Uterus (tissue), 4 donors: ENCODE measurements at places on chromosomes 5 and 9. TPM values are rescaled to one million over a fixed set of nuclear protein-coding genes. Genes with fewer than 3 reads are reported as not detected.

GRCh38 chr5:88556406-88556805 is 287.8 kb upstream of the TMEM161B start:
- H3K4me1 ChIP-seq: no peaks in the 10 kb centered on the region
- no peak overlapping the region for H3K4me3 ChIP-seq
- no peak overlapping the region for H3K27ac ChIP-seq
- H3K27me3 ChIP-seq: no peaks in the 10 kb centered on the region
- H3K36me3 ChIP-seq: no peaks in the 10 kb centered on the region

GRCh38 chr5:3786891-3787430 is 191.3 kb downstream of the IRX1 start:
- no peaks in the 10 kb centered on the region for H3K4me1 ChIP-seq
- H3K36me3 ChIP-seq: no peaks in the 10 kb centered on the region
- DNase-seq: no peak
- no peaks in the 10 kb centered on the region for H3K27me3 ChIP-seq

GRCh38 chr5:52861368-52861767 is 73.7 kb downstream of the ITGA1 start:
- no peaks in the 10 kb centered on the region for H3K27me3 ChIP-seq
- no peaks in the 10 kb centered on the region for H3K4me1 ChIP-seq
- no peak overlapping the region for H3K4me3 ChIP-seq
- H3K27ac ChIP-seq: no peak overlapping the region
- H3K36me3 ChIP-seq: no peaks in the 10 kb centered on the region
- DNase-seq: no peak

GRCh38 chr5:73499187-73499586 is 945 bp downstream of the BTF3 start:
- H3K36me3 ChIP-seq: no peaks in the 10 kb centered on the region
- H3K4me1 ChIP-seq: no peaks in the 10 kb centered on the region
- H3K4me3 ChIP-seq: peak overlapping the region; percentile 82
- DNase-seq: no peak
- peak overlapping the region; percentile 91 for H3K27ac ChIP-seq
- no peaks in the 10 kb centered on the region for H3K27me3 ChIP-seq

- H3K27ac ChIP-seq: peak overlapping the region; percentile 86
- no peaks in the 10 kb centered on the region for H3K27me3 ChIP-seq
- peaks cover 54% of the 10 kb centered on the region for H3K4me1 ChIP-seq
- H3K36me3 ChIP-seq: no peaks in the 10 kb centered on the region
- no peak overlapping the region for H3K4me3 ChIP-seq
These were observed 24.4 kb upstream of the SYNPO start for GRCh38 chr5:150616024-150616470.

- no peaks in the 10 kb centered on the region for H3K36me3 ChIP-seq
- DNase-seq: no peak
- H3K4me3 ChIP-seq: no peak overlapping the region
- no peaks in the 10 kb centered on the region for H3K27me3 ChIP-seq
- H3K27ac ChIP-seq: no peak overlapping the region
These were observed 50.3 kb downstream of the OTP start for GRCh38 chr5:77588175-77588574.

- H3K27ac ChIP-seq: peak overlapping the region; percentile 76
- no peaks in the 10 kb centered on the region for H3K27me3 ChIP-seq
- no peaks in the 10 kb centered on the region for H3K4me1 ChIP-seq
- peak; percentile 75 for DNase-seq
These were observed 30.4 kb downstream of the DUSP1 start for GRCh38 chr5:172740428-172741205.

Gene CCL19
- not detected for total RNA-seq

- DNase-seq: no peak
- H3K4me3 ChIP-seq: no peak overlapping the region
- H3K4me1 ChIP-seq: peaks cover 6% of the 10 kb centered on the region
- H3K27me3 ChIP-seq: no peaks in the 10 kb centered on the region
These were observed 184.1 kb downstream of the PDE4D start for GRCh38 chr5:59709346-59709821.

Gene LCN1
- not detected for total RNA-seq

GRCh38 chr9:112187404-112187803 is 12.3 kb upstream of the SUSD1 start:
- no peak for DNase-seq
- no peak overlapping the region for H3K27ac ChIP-seq
- H3K36me3 ChIP-seq: no peaks in the 10 kb centered on the region
- H3K4me3 ChIP-seq: no peak overlapping the region
- H3K27me3 ChIP-seq: no peaks in the 10 kb centered on the region

Gene HAVCR1
- total RNA-seq: not detected

GRCh38 chr5:149024477-149024876 is 38.4 kb downstream of the SH3TC2 start:
- H3K4me3 ChIP-seq: no peak overlapping the region
- no peak overlapping the region for H3K27ac ChIP-seq
- no peaks in the 10 kb centered on the region for H3K4me1 ChIP-seq
- no peak for DNase-seq
- no peaks in the 10 kb centered on the region for H3K27me3 ChIP-seq
- H3K36me3 ChIP-seq: no peaks in the 10 kb centered on the region
